Mucosa of gallbladder (tissue), 1 donor: ENCODE measurements at places on chromosomes 7 and 10.

GRCh38 chr10:89262086-89263051 lies 10.8 kb upstream of the LIPA start:
- no peak for DNase-seq

GRCh38 chr10:1595242-1595600 lies 142.1 kb downstream of the ADARB2 start:
- no peak for DNase-seq

DNA sequence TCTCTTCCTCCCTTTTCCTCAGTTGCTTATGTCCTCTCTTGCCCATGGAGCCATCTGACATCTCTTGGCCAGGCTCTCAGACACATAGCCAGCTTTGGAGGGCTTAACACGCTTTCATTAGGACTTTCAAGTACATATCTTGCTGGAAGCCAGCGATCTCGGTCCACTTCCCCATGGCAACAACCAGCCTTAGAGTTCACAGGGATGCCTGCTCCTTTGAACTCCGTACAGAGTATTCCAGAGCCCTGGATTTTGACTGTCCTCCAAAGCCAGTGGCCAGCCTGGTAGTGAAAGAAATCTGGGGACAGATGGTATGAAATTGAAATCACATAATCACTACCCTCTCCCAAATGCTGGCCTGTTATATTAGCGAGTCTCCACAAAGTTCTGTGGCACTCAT lies 370.5 kb upstream of the NPVF start:
- no peak for DNase-seq

GRCh38 chr10:105171945-105172344 lies 530.9 kb downstream of the SORCS3 start:
- DNase-seq, result no peak

- DNase-seq, result no peak
These were observed 36.0 kb upstream of the PRR15 start for GRCh38 chr7:29527505-29528108.

DNA sequence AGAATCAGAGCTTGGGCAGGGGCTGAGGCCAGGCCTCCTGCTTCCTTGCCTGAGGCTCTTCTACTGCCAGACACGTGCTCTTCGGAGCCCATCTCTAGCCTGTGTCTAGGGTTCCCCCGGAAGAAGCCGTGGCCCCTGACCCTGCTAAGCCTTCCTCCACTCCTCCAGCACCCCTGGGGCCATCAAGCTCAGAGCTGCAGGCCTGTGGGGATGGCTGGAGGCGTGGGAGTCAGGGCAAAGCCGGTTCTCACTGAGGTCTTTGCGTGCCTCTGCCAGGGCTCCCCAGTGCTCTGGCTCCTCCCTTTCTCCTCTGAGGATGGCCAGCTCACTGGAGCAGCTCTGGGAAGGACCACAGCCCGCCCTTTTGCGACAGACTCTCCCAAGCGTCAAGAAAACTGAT lies 34.4 kb downstream of the GHRHR start:
- no peak for DNase-seq

DNA sequence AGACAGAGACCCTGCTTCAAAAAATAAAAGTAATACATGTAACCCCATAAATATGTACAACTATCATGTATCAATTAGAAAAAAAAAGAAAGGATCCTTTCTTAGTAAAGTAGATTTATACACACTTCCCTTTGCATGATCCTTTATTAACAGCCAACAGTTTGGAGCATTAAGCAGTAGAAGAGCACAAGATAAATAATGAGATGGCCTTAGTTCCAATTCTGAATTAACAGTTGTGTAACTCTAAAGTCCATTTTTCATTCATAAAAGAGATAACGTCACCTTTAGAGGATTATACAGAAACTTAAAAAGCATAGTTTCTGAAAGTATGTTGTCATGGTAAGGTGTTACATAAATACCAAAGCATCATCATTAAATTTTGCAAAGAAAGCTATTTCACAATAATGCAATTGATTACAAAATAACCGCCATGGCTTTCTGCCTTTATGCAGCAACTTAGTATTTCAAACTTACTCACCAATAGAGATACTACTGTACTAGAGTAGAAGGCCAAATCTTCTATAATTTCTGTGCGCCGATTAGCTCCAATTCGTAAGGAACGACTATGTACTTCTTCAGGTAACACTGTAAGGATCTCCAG lies 40.3 kb downstream of the TNPO3 start:
- no peak for DNase-seq

DNA sequence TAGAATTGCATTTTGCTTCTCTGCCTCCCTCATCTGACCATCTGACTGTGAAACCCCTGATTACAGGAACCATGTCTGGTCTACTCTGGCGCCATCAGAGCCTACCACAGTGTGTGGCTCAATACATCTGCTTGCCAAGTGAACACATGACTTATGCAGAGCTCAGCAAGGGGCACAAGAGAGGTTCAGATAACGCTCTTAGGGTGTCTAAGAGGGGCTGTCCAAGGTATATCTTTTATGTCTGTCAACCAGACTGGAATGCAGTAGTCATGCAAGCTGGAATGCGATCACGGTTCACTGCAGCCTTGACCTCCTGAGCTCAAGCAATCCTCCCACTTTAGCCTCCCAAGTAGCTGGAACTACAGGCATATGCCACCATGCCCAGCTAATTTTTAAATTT lies 10.3 kb upstream of the RRP12 start:
- DNase-seq, result no peak
